Kidney tubule cell (primary cell): ENCODE measurements at places on chromosomes 3 and 15.

DNA sequence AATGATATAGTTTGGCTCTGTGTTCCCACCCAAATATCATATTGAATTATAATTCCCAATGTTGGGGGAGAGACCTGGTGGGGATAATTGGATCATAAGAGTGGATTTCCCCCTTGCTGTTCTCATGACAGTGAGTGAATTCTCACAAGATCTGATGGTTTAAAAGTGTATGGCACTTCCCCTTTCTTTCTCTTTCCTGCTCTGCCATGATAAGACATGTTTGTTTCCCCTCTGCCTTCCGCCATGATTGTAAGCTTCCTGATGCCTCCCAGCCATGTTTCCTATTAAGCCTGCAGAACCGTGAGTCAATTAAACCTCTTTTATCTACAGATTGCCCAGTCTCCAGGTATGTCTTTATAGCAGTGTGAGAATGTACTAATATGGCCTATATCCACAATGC is 126.7 kb upstream of the GMNC start:
- DNase-seq, result no peak

GRCh38 chr15:57806003-57806402 is 99.5 kb downstream of the POLR2M start:
- no peak for DNase-seq

- no peak for DNase-seq
These were observed 34.8 kb downstream of the HES1 start for GRCh38 chr3:194170793-194171192.

DNA sequence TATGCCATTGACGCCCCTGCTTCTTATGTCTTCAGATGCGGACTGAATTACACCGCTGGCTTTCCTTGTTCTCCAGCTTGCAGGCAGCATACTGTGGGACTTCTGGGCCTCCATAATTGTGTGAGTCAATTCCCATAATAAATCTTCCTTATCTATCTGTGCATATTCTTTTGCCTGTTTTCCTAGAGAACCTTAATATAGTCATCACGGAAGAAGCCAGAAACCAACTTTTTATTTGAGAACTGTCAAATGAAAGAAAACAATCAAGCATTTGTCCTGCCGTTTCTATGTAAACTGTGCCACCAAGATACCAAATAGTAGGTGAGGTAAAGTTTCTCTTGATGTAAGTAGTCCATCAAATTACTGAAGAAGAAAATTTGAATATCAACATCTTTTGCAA is 51.8 kb upstream of the B3GALNT1 start:
- no peak for DNase-seq

GRCh38 chr3:21654241-21654640 is 96.8 kb downstream of the ZNF385D start:
- no peak for DNase-seq

DNA sequence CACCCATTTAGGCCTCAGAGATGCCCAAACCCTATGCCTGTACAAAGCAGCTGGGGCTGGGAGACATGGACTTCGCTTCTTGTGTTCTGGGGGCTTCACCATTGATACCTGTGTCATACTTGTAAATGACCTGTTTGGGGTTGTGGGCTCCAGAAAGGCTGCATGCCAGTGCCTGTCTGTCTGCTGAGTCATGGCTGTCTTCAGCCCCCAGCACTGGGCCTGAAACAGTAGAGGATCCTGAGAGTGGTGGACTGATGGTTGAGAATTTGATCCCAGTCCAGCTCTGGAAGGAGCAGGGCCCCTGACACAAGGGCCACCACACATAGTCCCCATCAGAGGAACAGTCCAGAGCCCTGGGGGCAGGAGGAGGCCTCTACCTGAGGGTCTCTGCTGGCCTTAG is 24.6 kb upstream of the APEH start:
- DNase-seq, result no peak

DNA sequence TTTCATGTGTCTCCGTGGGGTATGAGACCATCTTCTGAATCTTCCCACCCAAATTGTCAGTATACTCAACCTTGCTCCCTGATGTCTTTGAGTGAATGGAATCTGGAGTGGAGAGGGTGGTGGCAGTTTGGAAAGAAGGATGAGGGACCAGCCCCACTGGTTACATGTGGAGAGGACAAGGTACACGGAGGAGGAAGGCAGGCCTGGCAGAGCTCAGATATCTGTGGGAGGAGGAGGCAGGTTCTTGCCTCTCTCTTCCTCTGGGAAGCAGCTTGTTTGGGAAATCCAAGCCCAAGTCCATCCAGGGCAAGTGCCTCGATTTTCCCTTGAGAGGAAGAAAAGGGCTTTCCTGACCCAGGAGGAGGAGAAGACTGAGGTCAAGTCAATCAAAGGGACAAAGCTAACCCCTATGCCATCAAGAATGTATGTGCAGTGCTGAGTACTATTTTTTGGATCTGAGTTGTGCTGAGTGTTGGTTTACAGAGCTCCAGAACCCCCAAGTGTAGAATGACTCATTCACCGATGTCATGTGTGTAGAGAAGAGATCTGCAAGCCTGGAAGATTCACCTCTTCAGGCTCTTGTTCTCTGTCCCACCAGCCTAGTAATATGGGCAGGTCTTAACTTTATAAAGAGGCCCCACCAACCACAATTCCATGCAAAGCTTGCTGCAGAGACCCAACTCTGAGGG is 19.8 kb upstream of the LOXL1 start:
- peak; percentile 21 for DNase-seq

DNA sequence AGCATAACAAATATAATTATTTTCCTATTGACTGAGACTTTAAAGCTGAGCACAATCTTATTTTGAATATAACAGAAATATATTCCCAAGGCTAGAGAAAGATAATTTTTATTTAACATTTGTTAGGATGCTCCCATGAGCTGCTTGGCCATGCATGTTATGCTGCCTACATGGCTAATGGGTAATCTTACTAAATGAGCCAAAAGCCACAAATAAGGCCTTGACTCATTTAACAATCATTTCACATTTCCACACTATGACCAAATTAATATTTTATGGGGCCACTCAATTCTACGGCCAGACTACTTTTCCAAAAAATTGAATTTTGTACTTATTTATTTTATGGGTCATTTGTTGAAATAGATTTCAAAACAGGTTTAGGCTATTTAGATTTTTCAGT is 141.7 kb downstream of the MEIS2 start:
- DNase-seq, result peak; percentile 51

DNA sequence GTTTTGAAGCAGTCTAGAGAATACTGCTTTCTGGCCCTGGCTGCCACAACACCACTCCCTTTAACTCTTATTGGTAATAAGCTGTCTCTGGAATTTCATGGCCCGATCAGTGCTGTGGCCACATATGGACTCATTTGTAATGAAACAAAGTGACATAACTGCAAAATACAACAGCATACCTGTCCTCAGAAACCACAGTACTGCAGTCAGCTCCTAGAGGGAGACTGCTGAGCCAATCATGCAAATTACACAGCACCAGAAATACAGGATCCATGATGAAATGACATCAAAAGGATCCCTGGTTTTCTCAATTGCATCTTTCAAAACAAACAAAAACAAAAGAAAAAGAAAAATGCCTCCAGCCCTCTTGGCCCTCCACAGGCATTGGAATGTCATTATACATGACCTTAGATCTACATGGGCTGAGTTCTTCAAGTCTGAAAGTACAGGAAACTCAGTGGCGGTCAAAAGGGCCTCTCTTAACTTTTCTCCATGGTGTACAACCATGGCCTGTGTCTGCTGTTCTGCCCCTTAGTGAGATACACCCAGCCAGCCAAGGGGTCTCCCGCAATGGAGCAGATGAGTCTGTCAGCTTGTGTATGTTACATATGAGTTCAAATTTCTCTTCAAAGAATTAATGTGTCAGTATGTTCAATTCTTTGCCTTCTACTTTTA is 24.9 kb upstream of the KBTBD12 start:
- peak; percentile 66 for DNase-seq

- no peak for DNase-seq
These were observed 3.3 kb upstream of the ISLR start for GRCh38 chr15:74170071-74170844.

GRCh38 chr3:48536785-48537184 is 19.8 kb downstream of the PFKFB4 start:
- no peak for DNase-seq

- DNase-seq, result peak; percentile 93
These were observed at the start of gene LXN for GRCh38 chr3:158672215-158673176. Gene LXN, minus strand, starts transcription at chr3:158672648. Its CDS starts 170 bp downstream, at chr3:158672478.

GRCh38 chr15:66778314-66778665 is 76.3 kb downstream of the SMAD6 start:
- DNase-seq, result no peak

GRCh38 chr15:93614386-93615104 is 525.5 kb upstream of the RGMA start:
- DNase-seq, result no peak

- DNase-seq, result peak; percentile 22
These were observed 46.9 kb downstream of the PIK3R4 start for GRCh38 chr3:130699765-130700164.

DNA sequence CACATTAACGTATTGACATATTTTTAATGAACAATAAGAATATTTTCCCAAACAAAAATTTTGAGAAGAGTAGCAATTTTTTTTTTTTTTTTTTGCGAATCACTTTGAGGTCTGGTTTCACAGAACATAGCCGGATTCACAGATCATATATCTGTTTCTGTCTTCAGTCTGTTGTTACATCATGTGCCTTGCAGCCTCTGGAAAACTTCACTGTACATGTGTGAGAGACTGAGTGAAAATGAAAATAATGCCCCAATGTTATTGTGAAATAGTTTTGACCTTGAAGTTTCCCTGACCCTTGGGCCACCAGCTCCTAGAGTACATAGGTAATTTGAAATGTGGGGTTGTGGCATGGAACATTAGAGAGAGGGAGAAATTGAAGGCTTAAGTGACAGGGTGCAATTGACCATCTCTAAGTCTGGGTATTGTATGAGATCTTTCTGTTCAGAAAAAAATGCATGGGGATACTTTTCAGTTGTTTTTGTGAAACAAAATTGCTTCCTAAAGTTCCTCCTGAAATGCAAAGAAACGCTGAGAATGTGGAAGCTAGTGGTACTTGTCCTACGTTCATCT is 14.0 kb downstream of the ITPR1 start:
- DNase-seq, result no peak

DNA sequence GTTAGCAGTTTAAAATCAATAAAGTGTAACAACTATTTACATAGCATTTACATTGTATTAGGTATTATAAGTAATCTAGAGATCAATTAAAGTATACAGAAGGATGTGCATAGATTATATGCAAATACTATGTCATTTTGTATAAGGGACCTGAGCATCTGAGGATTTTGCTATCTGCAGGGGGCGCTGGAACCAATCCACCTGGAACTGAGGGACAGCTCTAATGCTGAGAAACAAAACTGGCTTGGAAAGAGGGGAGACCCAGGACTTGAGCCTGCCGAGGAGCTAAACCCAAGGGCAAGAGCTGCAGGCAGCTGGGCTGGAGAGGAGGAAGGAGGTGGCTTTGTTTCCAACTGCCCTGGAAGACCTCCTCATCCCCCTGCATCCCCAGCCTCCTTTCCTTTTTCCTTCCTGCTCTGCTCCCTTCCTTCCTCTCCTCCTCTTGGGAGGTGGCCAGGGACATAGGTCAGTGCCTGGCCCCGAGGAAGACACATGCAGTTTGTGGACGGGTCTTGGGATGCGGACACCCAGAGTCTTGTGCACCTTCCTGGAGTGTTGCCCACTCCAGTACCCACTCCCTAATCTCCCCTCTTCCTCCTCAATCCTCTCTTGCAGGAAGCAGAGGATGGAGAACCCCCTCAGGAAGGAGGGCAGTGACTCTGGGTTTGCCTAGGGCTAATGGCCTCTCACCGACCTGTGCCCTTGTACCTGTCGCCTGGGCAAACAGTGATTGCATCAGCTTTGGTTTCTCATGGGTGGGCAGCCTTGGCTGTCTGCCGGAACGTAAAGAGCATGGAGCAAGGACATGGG is 825 bp upstream of the RTP3 start:
- DNase-seq, result no peak

DNA sequence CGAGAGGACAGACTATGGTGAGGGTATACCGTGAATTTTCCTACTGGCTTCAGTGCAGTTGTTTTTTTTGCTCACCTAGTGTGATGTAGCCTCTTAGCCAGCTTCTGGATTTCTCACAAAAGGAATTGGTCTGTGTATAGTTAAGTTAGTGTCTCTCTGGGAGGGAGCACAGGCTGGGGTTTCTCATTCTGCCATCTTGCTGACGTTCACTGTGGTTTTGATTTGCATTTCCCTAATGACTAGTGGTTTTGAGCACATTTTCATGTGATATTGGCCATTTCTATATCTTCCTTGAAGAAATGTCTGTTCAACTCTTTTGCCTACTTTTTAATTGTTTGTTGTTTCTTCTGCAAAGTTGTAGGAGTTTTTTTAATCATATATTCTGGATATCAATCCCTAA is 2.2 kb upstream of the CD86 start:
- no peak for DNase-seq

DNA sequence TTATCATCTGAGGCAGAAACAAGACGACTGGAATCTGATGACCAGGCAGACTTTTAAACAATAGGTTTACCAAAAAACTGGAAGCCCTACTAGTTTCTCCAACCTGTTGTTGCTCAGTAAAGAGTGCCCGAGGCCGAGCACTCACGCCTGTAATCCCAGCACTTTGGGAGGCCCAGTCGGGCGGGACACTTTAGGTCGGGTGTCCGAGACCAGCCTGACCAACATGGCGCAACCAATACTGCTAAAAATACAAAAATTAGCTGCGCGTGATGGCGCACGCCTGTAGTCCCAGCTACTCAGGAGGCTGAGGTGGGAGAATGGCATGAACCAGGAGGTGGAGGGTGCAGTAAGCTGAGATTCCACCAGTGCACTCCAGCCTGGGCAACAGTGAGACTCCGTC is 1.1 kb upstream of the WDR5B start:
- DNase-seq, result peak; percentile 46

GRCh38 chr15:68590721-68591389 is 12.1 kb downstream of the CORO2B start:
- DNase-seq, result peak; percentile 69

- no peak for DNase-seq
These were observed 41.3 kb upstream of the PRTG start for GRCh38 chr15:55784286-55784685.

- peak; percentile 23 for DNase-seq
These were observed 308.9 kb downstream of the CTNNB1 start for GRCh38 chr3:41508063-41508696.

DNA sequence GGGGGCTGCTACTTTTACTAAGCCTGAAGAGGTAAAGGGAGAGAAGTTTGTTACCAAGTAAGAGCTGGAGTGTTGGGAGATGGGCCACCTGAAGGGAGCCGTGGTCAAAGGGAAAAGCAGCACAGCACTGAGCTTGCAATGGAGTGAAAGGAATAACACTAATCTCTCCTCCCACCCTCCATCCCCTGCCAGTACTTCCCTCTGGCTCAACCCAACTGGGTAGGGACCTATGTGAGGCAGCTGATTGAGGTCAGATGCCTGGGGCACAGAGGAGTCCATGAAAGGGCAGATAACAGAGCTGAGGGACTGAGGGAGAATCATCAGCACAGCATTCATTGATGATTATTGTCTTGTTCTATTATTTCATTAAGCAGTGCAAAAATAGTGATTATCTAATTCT is 212.4 kb upstream of the TBC1D5 start:
- DNase-seq, result no peak

- DNase-seq, result no peak
These were observed 161.0 kb upstream of the FEZF2 start for GRCh38 chr3:62534326-62534725.

GRCh38 chr3:138781012-138781470 is 53.7 kb downstream of the PIK3CB start:
- peak; percentile 24 for DNase-seq

- DNase-seq, result peak; percentile 73
These were observed 1.6 kb downstream of the GABPB1 start for GRCh38 chr15:50353251-50353974.
